8988T (cell line): ENCODE measurements at places on chromosomes 6 and 20.
A peak's percentile ranks its signal among the peaks of the same experiment; 100 is the strongest.

- DNase-seq, result no peak
These were observed 27.6 kb downstream of the MRAP2 start for GRCh38 chr6:84061174-84061573.

GRCh38 chr20:62819494-62820174 is 2.8 kb downstream of the COL9A3 start:
- DNase-seq, result peak; percentile 84

GRCh38 chr20:48098866-48099265 is 313.6 kb upstream of the SULF2 start:
- DNase-seq, result no peak

DNA sequence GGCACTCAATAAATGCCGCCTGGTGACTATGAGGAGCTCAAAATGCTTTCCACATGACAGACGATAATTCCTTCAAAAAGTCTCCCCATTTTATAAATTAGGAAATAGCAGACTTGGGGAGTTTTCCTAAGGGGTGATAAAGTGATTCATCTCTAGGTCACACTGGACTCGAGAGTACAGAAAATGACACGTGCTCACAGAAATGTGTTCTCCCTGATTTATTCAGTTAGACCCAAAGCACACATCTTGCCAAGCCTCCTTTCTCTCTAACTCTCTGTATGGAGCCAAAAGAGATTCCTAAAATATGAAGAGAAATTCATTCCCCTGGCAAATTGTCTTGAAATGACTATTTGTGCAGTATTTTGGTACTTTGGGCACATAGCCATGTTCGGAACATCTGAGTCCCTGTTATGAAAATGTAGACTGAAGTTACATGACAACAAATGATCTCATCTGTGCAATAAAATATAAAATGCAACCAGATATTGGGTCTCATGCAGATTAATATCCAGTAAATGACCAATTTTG is 381.1 kb downstream of the TFAP2B start:
- DNase-seq, result no peak

DNA sequence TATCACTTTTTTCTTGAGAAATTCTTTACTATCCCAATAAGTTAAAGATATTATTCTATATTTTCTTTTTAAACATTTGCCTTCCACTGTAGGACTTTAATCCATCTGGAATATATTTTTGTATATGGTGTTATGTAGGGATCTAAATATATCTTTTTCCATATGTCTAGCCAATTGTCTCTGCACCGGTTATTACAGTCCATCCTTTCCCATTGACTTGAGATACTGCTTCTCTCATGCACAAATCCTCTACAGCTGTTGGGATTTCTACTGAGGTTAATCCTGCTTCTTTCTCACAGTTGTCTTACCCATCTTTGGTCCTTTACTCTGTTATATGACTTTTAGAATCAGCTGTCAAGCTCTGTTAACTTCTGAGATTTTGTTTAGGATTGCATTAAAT is 483.8 kb upstream of the CDH4 start:
- DNase-seq, result no peak

- DNase-seq, result no peak
These were observed at the start of gene THEMIS for GRCh38 chr6:127900935-127901334. THEMIS (minus strand) TSS chr6:127901058; CDS start chr6:127900932, 126 bp downstream.

DNA sequence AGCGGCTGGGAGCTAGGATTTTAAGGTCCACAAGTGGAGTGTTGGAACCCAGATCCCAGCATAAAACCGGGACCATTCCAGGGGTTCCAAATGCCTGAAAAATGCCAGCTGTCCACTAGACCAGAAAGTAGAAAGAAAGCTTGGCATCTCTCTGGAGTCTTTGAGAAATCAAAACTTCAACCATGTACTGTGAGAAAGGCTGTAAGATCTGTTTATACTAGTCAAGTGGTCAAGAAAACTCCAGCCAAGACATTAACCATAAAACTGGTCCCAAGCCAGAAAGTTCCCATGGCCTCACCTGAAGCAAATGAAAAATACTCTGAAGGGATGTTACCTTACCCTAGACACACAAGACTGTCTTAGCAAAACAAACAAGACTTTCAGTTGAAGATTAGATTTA is 112.6 kb downstream of the DCDC2 start:
- no peak for DNase-seq

DNA sequence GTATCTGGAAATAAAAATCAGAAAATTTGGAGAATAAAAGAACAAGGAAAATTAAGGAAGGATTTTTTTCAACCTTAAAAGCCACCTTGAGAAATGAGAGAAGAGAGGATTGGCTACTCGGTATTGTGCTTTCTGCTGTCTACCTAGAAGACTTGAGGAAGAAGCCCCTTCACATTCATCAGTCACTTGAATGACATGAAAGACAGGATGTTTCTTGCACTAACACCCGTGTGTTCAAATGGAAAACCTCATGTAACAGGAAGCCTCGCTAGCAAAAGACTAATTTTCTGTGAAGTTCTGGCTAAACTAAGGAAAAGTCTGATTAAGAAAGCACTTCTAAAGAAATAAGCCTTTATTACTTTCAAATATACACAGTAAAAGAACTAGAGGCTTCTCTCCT is 69.9 kb downstream of the OLIG3 start:
- no peak for DNase-seq

GRCh38 chr6:31896856-31897611 is 464 bp downstream of the EHMT2 start:
- no peak for DNase-seq

GRCh38 chr6:34630040-34630439 is 66.5 kb downstream of the ILRUN start:
- DNase-seq, result no peak

GRCh38 chr6:13400772-13401171 is 72.4 kb upstream of the TBC1D7 start:
- no peak for DNase-seq

- no peak for DNase-seq
These were observed 27.4 kb upstream of the IGF2R start for GRCh38 chr6:159941286-159942113.

DNA sequence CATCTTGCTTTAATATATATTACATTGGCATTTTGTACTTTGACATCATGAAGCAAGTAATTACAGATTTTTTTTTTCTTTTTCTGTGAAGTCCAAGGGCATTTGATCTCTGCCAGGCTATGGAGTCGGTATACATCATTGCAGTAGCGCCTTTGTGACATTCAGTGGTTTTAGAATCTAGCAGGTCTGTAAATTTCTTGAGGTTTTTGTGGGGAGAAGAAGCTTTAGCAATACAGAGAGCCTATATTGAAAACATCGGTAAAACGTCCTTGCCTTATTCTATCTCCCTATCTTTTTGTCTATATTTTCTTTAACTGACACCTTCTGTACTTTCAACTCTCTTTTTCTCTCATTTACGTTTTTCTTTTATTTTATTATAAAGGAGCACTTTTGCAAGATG is 47.2 kb downstream of the DUSP22 start:
- DNase-seq, result no peak

GRCh38 chr20:10077081-10077471 is 42.3 kb downstream of the ANKEF1 start:
- no peak for DNase-seq

DNA sequence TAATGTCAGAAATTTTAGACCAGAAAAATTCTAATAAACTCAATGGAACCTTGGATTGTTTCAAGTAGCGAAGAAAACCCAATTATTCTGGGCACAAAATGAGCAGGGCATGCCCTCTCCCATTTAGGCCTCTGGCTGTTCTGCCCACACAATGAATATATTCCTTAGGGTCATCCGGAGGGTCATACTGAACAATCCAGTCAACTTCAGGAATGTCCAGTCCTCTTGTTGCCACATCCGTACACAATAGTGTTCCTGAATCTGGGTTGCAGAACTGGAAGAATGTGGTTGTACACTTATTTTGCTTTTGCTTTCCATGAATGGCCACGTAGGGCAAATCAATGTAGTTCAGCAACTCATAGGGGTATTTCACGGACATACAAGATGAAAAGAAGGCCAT is 23.4 kb upstream of the RNF144B start:
- DNase-seq, result no peak

DNA sequence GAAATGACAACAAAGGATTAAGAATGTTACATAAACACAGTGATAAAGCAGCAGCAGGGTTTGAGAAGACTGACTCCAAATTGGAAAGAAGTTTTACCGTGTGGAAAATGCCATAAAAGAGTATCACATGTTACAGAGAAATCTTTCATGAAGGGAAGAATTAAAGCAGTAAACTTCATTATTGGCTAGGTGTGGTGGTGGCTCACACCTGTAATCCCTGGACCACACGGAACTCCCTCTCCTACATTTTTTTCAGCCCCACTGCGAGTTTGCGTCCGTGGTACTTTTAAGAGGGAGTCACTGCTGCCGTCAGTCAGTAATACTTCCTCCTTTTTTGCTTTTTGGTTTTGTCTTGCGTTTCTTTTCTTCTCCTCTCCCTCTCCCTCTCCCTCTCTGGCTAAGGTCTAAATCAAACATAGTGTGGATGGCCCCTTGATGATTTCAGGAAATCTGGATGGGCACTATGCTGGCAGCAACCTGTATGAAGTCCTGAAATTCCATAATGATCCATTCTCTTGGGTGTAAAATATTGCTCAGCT is 112.3 kb downstream of the MAN1A1 start:
- DNase-seq, result no peak

DNA sequence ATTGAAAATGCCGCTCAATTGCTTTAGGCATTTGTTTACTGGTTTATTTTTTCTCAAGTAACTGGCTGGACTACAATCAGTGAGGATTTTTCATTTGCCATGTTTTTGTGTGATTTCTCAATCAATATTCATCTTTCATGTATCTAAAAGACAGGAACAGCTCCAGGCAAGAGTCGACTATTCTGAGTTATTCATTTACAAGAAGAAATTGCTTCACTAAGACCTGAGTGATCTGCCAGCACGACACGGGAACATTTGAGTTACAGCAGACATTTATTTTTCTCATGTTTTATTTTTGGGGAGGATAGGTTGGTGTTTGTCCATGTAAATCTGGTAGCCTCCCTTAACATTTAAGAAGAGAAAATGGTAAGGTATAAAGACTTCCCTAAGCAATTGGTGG is 124.1 kb downstream of the CBLN4 start:
- no peak for DNase-seq

GRCh38 chr20:50026746-50027575 is 44.2 kb downstream of the SNAI1 start:
- DNase-seq, result no peak

- DNase-seq, result no peak
These were observed 170.8 kb downstream of the SASH1 start for GRCh38 chr6:148513145-148514071.

- no peak for DNase-seq
These were observed 520.6 kb downstream of the HDGFL1 start for GRCh38 chr6:23089981-23090380.

- DNase-seq, result no peak
These were observed 28.9 kb downstream of the VEGFA start for GRCh38 chr6:43798688-43799444.

DNA sequence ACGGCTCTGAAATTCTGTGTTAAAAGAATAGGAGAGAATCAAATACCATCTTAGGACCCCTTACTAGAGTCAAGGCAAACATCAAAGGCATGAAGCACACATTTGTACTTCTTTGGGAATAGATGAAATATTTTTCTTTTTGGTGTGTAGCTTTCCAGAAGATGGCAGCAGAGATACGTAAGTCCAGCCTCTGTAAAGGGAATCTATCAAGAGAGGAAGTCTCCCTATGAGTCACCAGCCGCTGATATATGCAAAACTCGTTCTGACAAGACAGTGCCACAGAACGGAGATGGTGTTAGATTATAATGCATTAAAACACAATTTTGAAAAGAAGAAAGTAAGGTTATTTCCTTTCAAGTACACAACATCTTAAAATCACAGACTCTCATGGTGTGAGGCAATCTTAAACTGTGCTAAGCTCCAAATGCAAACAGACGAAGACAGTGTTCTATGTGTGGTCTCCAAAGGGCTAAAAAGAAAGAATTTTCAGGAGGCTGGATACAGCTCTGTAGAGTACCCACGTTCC is 120.0 kb upstream of the AGPAT4 start:
- peak; percentile 43 for DNase-seq

DNA sequence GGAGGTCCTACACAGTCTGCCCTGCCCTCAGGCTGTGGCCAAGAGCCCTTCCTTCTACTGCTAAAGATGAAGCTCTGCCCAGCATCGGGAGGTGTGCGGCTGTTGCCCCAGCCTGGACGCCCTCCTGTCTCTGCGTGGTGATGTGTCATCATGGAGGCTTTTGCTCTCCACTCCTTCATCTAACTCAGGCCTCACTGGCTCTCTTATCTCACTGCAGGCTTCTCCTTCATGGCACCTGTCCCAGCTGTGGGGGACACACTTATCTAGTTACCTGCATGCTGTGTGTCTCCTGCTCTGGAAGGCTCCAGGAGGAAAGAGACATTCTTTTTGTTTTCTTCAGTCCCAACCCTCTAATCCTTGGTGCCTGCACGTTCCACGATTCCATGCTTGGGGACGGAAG is 89.1 kb downstream of the PSMG4 start:
- no peak for DNase-seq

GRCh38 chr20:32115211-32115767 is 5.8 kb downstream of the TM9SF4 start:
- DNase-seq, result no peak

DNA sequence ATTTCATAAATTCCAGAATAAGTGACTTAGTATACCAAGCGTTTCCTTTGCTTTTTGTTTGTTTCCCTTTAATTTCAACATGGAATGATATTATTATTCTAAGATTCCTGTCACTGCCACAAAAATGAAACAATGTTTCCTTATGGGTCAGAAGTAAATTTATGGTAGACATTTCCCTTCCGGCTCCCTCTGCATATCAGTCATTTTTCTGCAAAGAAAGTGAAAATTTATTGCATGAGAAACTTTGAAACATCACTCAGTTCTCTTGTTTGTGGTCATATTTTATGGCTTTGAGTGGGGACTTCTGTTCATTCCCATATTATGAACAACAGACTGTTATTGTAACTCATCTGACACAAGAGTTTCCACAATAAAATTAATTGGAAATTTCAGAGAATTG is 97.8 kb downstream of the NKAIN2 start:
- DNase-seq, result no peak

- DNase-seq, result no peak
These were observed 225.7 kb upstream of the TENT5A start for GRCh38 chr6:81978230-81978629.

GRCh38 chr6:89161326-89162046 is 15.6 kb downstream of the PM20D2 start:
- no peak for DNase-seq

GRCh38 chr6:156652231-156652750 is 124.9 kb upstream of the ARID1B start:
- no peak for DNase-seq

GRCh38 chr6:3326184-3326971 is 67.6 kb downstream of the PSMG4 start:
- DNase-seq, result no peak
